ENCODE measurements at places on chromosomes 11 and 22.

- no peak for DNase-seq
Measured at GRCh38 chr11:133714471-133715375, 130.6 kb downstream of the SPATA19 start.

DNA sequence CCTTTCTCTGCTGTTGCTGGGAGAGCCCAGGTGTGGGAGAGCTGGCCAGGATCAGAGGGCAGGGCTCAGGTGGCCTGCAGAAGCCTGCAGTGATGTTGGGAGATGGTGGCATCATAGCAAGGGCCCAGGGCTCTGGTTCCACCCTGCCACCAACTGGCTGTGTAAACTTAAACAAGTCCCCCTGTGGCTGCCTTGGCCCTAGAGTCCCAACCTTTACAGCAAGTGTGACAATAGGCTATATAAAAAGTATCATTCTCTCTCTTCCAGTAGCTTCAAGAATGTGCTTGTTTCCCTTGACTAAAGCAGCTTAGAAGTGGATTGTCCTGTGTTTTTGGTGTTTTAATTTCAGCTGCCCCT lies 201.8 kb upstream of the E2F8 start:
- DNase-seq: no peak

GRCh38 chr11:45385423-45385822 lies 99.3 kb upstream of the SYT13 start:
- no peak for DNase-seq

GRCh38 chr11:21385669-21386440 lies 716.5 kb downstream of the NELL1 start:
- no peak for DNase-seq

All from sciatic nerve (tissue), 2 donors.